Thoracic aorta (tissue), 2 donors: ENCODE measurements at places on chromosomes 11 and 22. TPM values are rescaled to one million over a fixed set of nuclear protein-coding genes. Genes with fewer than 3 reads are reported as not detected.

- no peak for DNase-seq
Observed at GRCh38 chr22:42368379-42369249, 63.6 kb downstream of the NFAM1 start.

DNA sequence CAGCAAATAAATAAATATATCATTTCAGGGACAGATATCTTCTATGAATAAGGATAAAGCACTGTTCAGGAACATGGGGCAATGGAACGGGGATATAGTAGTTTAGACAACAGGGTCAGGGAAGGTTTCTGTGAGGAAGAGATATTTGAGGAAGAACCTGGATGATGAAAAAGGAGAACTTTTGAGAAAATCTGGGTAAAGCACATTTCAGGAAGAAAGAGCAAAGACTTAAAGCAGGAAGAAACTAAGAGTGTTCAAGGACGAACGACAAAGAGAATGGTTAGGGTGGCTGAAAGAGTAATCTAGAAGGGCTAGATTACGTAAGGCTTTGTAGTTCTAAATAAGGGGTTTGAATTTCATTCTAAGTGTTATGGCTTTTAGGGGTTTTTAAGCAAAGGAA is 12.7 kb downstream of the DDI1 start:
- no peak for DNase-seq

- DNase-seq: no peak
Observed at GRCh38 chr11:43547889-43548381, 132.6 kb upstream of the HSD17B12 start.

GRCh38 chr11:97979741-97980140 is 1041.0 kb upstream of the CNTN5 start:
- DNase-seq: no peak

DNA sequence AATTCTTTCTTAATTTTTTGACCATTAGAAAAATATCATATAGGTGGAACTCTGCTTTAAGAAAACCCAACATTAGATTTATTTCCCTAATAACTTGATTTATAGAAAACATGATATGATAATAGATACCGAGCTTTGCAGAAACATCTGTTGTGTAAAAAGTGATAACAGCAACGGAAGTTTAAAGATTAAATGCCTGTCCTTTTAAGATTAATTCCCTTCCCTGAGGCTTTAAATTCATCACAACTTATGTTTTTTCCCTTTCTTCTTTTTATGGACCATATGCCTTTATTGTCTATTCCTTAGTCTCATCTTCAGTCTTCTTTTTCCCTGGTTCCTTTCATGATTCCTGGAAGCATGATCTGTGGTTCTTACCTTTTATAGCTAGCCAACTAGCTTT is 1.9 kb downstream of the USP47 start:
- no peak for DNase-seq

The OR51E2 gene
- total RNA-seq: not detected

The C22orf42 gene
- not detected for total RNA-seq

DNA sequence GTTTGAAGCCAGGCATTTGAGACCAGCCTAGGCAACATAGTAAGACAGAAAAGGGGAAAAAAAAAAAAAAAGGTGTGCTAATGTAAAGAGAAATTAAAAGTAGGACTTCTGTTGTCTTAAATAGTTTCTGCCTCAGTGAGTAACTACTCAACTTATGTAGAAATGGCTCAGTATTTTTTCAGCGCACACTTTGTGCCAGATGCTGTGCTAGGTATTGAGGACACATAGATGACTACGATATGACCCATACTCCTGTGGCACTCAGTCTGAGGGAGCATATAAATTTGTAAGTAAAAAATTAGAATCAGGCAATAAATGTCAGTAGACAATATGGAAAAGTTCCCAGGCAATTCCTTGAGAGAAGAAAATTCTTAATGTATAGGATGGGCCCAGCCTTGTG is 93.9 kb downstream of the YAP1 start:
- no peak for DNase-seq

GRCh38 chr22:19965771-19966709 is 24.4 kb upstream of the TXNRD2 start:
- no peak for DNase-seq

The CBX6 gene
- 80.1 TPM for total RNA-seq

The MUC5B gene
- not detected for total RNA-seq

- no peak for DNase-seq
Observed at GRCh38 chr11:71284525-71285092, 32.2 kb upstream of the SHANK2 start.

The GLYATL1 gene
- total RNA-seq: not detected

GRCh38 chr11:70159627-70160570 is 43.2 kb upstream of the FADD start:
- DNase-seq: peak; percentile 68

DNA sequence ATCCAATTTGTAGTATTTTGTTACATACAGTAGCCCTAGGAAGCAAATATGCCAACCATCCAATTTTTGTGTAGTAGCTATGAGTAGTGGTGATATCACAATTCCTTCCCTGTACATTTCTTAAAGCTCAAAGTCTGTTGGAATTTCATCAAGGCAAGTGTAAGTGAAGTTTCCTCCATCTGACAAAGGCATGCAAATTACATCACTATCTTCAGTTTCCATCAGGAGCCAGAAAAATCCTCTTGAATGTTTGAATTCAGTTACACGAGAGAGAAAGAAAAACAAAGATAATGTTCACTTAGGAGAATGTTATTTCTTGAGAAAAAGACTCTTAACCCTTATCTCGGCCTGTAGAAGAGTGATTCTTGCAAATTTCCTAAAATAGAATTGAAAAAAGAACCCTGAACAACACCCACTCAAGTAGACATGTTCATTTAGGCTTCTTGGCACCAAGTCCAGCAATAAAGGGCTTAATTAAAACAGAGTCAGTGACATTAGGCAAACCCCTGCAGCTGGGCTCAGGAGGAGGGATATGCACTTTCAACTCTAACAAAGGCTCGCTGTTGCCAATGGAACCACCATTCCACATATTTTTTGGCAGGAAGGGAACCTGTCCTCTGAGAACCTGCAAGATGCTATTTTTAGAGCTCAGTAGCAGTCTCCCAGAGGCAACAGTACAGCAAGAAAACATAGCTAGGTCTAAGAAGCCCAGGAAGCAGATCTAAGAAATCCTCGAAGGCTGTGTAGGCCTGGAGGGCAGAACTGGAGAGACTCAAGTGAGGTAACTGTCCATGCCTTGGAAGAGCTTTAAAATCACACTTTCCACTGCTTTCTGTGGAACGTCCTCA is 144.6 kb downstream of the CCDC81 start:
- DNase-seq: no peak

GRCh38 chr22:46087816-46088277 is 62.5 kb upstream of the PPARA start:
- peak; percentile 66 for DNase-seq

GRCh38 chr11:85867751-85868150 is 12.6 kb downstream of the CCDC83 start:
- DNase-seq: no peak

DNA sequence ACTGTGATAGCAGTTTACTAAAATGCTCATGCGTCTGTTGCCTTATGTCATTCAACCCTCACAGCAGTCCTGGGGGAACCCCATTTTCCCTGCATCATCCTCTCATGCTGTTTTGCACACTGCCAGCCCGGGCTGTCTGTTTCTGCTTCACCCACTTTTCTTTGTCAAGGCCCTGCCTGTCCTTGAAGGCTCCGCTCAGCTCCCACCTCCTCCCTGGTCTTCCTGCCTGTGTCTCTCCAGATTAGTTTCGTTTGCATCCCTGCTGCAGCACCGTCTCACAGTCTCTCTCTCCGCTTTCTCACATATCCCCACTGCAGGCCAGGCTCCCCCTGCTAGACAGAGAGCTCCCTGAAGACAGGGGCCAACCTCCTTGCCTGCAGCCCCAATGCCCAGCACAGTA is 29.9 kb downstream of the SERPINH1 start:
- no peak for DNase-seq

The PHF21B gene
- total RNA-seq: 2.1 TPM

The CST6 gene
- 16.9 TPM for total RNA-seq

The KLHL35 gene
- total RNA-seq: 7.9 TPM

DNA sequence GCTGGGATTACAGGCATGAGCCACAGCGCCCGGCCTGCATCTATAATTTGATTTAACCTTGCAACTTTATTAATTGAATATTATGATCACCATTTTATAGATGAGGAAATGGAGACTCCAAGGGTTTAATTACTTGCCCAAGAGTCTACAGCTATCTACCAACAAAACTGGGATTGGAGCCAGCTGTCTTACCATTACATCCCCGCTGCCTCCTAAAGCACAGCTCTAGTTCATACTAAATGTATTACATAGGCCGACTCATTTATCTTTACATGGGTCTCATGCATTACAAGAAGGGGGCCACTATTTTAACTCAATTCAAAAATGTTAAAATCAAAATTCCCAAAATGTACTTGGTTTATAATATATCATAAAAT is 14.1 kb upstream of the TMA7B start:
- DNase-seq: no peak

DNA sequence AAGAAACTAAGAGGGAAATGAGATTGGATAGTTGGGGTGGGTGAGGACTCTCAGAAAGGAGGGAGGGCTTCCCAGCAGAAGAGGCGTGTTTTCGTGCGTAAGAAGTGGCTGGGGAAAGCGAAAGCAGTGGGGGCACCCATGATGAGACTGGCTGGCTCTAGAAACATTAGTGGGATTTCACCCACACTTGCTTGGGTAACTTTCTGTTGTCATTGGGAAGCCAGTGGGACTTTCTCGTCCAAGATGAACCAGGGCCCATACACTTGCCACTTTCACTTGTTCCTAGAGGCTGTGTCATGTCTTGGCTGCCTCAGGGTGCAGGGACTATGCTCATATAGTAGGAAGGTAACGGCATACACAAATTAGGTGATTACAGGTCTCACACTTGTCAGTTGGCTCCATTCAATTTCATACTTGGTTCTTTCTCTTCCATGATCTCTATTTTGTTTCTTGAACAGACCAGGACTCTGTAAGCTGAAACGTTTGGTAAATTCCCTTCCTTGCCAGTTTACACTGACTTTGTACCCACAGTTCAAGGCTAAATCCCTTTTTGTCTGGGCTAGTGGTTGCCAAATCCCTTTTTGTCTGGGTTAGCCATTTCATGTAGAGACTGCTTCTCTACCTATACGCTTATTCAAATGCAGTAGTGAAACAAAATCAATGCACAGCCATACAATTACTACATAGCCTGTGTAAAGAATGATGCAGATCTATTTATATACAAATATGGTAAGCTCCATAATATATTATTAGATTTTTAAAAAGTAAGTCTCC is 42.0 kb upstream of the CXCR5 start:
- no peak for DNase-seq
